ENCODE measurements at places on chromosomes 3 and 15. TPM values are rescaled to one million over a fixed set of nuclear protein-coding genes. Genes with fewer than 3 reads are reported as not detected.

- no peak for DNase-seq
These were observed 144.3 kb downstream of the STAC start for GRCh38 chr3:36524560-36524959.

- no peak for DNase-seq
These were observed 8.2 kb downstream of the PLCD1 start for GRCh38 chr3:38021196-38021595.

DNA sequence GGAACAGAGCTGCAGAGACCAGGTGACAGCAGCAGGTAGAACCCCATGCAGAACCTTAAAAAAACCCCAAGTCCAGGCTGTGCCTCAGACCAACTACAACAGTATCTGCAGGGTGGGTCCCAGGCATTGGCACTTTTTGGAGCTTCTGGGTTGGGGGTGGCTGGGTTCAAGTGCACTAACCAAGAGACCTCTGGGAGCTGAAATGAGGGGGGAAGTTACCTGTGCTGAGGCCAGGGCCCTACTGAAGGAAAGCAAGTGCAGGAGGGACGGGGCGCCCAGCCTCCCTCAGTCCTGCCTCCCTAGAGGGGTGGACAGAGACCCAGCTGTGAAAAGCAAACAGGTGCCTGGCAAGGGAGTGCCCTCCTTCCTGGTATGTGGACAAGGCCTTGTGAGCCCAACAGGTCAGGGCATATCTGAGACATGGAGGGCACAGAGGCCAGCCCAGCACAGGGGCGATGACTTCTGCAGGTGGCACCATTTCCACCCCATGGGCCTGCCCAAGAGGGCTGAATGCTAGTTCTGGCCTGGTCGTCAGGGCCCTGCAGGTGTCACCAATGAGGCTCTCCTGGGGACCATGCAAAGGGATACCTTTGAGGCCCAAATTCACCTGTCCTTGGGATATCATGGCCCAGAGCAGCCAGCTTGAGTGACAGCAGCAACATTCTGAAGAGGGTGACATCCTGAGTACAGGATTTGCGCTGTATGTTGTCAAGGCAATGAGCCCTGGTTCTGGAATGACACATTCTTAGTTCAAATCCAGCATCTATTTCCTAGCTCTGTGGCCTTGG is 18.7 kb downstream of the CTSH start:
- no peak for DNase-seq

DNA sequence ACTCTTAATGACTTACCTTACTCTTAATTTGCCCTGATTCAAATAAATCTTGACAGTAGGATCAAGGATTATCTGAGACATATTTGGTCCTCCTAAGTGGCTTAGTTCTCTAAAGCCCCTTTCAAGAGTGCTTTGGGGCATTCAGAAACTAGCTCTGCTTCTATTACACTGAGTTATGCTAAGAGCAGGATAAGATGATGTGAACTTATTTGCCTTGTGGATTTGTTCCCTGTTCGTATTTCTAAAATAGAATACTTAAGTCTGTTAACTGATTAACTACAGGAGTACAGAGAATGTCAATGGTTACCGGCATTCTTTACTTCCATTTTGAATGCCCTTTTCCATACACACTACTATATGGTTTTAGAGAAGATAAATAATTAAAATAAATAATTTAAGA is 14.8 kb upstream of the FRMD4B start:
- no peak for DNase-seq

DNA sequence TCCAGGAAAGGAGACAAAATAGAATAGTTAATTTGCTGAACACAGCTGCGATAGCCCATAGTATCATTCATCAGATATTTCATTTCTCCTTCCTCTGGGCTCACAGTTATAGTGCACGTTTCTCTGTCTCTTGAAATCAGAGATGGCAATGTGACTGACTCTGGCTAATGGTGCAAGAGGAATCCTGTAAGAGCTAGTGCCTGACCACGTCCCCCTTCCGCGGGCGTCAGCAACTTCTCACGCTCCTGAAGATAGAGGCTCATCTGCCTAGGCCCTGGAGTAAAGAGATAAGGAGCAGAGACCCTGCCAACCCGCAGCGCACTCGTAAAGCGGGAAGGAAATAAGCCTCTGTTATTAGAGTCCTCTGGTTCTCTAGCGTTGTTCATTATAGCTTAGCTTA is 391.8 kb downstream of the VPS13C start:
- DNase-seq: no peak

- no peak for DNase-seq
These were observed 16.6 kb downstream of the SCAANT1 start for GRCh38 chr3:63895422-63896189.

GRCh38 chr3:177973241-177973840 is 562.9 kb upstream of the KCNMB2 start:
- DNase-seq: no peak

- no peak for DNase-seq
These were observed 203.0 kb downstream of the ABHD5 start for GRCh38 chr3:43893727-43894126.

DNA sequence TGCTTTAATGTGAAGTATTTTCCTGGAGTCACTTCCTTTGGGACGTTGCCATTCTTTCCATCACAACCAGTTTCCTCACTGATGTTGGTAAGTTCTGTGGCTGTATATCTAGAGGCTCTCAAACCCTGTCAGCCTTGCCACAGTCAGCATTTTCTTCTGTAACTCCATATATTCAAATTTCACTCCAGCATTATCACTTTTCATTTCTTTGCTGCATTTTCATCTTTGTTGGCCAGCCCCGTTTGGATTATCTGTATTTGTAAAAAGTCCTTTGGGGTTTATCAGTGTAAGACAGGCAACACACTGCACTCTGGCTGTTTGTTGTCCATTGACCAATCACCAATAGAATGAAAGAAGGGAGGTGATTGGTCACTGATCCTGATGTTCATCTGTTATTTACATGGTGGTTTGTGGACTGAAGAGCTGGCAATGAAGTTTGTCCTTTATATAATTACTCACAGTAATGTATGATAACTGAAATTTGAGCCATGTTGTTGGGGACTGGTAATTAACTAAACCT is 20.3 kb downstream of the GMPS start:
- no peak for DNase-seq

GRCh38 chr15:90998737-90999136 is 4.4 kb upstream of the PRC1 start:
- DNase-seq: no peak

DNA sequence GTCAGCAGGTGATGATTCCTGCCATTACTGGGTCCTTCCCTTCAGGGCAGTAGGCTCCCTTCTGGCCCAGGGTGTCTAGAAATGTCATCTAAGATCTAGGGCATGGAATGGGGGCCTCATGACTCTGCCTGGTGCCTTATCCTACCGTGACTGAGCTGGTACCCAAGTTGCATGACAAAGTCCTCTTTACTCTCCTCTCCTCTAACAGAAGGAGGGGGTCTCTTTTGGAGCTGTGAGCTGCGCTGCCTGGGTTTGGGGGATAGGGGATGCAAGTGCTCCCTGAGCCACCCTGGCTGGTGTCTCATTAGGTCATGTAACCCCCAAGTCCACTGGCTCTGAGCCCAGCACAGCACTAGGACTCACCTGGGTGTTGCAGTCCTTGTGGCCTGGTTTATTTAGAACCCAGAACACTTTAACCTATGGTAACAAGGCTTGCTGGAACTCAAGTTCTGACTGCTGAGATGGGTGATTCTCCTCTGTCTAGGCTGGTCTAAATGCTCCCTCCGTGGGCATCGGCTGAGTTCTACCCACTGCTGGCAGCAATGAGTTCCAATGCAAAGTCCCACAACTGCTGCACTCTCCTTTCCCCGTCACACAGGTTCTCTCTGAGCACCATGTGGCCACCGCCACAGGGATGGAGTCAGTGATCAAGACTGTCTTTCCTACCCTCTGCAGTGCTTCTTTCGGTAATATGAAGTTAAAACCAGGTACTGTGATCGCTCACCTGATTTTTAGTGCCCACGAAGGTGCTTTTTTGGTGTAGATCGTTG is 34.0 kb downstream of the XXYLT1 start:
- no peak for DNase-seq

DNA sequence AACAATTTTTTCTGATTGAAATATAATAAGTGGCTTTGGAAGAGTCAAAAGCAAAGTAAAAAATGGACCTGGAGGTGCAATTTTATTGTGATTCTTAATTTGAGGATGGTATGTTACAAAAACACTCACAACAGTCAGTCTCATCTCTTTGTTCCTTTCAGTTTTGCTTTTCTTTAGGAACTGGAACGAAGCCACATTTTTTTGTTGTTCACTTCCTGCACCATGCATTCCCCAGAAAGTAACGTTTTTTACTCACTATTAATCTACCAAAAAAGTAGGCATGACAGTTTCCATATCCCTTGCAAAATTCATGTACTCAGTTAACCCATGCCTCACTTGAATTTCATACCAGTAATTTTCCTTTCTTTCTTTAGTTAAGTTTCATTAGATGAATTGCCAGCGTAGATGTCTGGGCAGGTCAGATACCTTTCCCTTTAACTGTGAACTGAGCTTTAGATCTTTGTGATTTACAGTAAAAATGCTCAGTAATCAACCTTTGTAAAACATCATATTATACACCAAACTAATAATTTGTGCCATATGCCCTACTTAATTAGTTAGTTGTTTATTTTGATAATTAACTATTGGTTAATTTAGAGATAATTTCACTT is 384.3 kb downstream of the ROBO1 start:
- no peak for DNase-seq

DNA sequence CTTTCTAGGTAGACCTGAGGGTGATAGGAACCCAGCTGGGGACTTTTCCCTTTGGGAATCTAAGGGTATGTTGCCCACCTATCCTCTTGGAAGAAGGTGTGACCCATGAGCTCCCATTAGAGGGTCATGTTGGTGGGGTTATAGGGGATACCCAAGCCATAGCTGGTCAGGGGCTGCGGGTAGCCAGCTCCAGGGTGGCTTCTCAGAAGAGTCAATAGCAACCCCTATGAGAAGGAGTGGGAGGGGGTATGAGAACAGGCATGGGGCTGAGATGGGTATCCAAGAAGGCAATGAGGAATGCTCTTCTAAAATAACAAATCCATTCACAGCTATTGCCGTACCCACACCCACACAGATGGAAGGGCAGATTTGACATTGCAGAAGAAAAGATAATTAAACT is 217.8 kb downstream of the UACA start:
- DNase-seq: no peak

GRCh38 chr15:64694816-64695215 is 80.6 kb downstream of the RBPMS2 start:
- DNase-seq: no peak

DNA sequence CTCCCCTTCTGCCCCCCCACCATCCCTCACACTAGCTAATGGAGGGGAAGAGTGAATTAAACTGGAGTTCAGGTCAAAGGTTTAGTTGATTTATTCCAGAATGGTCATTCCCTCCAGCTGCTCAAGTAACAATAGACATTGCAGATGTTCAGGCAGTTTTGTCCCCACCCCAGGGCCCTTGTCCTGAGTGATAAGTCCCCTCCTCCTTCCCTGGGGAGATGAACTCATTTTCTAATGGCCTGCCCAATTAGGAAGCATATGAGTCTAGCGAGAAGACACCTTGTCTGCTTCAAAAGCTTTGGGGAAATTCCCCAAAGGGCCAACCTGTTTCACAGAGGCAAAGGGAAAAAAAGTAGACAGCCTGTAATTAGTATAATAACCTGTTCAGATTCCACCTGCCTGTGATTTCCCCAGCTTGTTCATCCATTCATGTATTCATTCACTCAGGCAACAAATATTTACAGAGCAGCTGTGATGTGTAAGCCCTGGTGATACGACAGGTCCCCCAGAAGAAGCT is 165.3 kb downstream of the SHQ1 start:
- no peak for DNase-seq

- DNase-seq: no peak
These were observed 11.0 kb downstream of the TRPM7 start for GRCh38 chr15:50675535-50676144.

GRCh38 chr3:131708241-131708640 is 205.5 kb upstream of the MRPL3 start:
- DNase-seq: no peak

- DNase-seq: no peak
These were observed 16.3 kb downstream of the CSPG4 start for GRCh38 chr15:75696311-75696720.

DNA sequence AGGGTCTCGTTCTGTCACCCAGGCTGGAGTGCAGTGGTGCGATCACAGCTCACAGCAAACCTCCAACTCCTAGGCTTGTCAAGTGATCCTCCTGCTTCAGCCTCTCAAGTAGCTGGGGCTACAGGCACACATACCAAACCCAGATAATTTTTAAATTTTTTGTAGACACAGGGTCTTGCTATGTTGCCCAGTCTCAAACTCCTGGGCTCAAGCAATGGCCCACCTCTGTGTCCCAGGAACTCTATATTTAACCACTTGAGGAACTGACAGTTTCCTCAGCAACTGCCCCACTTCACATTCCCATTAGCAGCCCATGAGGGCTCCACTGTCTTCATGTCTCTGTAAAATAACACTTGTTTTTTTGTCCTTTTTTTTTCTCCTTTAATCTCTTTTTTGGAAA is 68.4 kb downstream of the TAMM41 start:
- DNase-seq: no peak

GRCh38 chr3:25554376-25554775 is 110.3 kb downstream of the TOP2B start:
- no peak for DNase-seq

DNA sequence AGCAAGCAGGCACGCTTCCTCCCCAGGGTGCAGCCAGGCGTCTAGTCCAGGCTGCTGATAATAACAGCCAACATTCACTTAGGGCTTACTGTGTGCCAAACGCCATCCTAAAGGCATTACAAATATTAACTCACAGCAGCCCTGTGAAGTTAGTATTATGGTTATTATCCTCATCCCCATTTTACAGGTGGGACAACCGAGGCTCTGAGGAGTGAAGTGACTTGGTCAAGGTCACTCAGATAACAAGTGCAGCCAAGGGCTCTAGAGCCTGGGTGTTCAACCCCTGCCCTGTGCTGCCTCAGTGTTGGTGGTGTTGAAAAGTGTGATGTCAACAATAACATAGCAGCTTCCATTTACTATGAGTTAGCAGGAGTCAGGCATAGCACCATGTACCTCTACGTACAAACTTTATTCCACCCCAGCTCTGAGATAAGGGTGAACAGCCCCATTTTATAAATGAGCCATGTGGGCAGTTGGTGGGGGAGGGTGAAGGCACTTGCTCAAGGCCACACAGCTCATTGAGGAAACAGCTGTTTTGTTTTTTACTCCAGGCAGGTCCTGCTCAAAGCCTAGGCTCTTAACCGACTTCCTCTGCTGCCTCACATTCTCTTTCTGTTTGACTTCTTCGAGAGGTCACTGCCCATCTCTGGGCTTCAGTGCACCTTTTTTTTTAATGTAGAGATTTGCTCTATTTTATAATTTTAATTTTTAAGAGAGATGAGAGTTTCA is 24.0 kb upstream of the TRH start:
- no peak for DNase-seq

ABTB1 gene
- total RNA-seq: 7.6 TPM

CFAP92 gene
- total RNA-seq: 10.0 TPM

DUOXA2 gene
- 0.05 TPM for total RNA-seq

COL7A1 gene
- 4.4 TPM for total RNA-seq

ZNF501 gene
- total RNA-seq: 4.2 TPM

TMCO5A gene
- total RNA-seq: not detected

NEK10 gene
- total RNA-seq: 0.76 TPM

LYZL4 gene
- total RNA-seq: 0.14 TPM

ST3GAL6 gene
- 16.8 TPM for total RNA-seq

CHRFAM7A gene
- 0.38 TPM for total RNA-seq

SEMA3G gene
- 0.80 TPM for total RNA-seq

FBXO40 gene
- total RNA-seq: under 0.01 TPM

GOLIM4 gene
- total RNA-seq: 8.8 TPM

TNIK gene
- total RNA-seq: 9.0 TPM

Data from thymus (tissue), 14 donors.